ENCODE measurements at places on chromosomes 16 and 17.

GRCh38 chr17:1447052-1447451, 9.0 kb downstream of the CRK start:
- no peak for DNase-seq

GRCh38 chr16:5977329-5977728, 879.7 kb upstream of the EEF2KMT start:
- no peak for DNase-seq

DNA sequence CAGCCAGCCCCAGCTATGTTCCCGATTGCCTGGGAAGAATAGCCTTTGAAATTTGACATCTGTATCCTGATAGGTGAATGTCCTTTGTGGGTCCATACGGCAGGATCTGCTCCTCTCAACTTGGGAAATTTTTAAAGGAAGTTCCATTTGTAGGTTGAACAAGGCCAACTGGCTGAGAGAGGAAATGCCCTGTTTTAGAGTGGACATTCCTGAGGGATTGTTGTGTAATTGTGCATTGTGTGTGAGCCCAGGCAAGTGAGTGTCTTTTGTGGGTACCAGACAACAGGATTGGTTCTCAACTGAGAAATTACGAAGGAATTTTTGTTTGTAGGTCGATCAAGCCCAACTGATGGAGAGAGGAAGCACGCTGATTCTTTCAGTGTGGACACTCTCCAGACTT, 2.6 kb upstream of the CPHXL2 start:
- no peak for DNase-seq

DNA sequence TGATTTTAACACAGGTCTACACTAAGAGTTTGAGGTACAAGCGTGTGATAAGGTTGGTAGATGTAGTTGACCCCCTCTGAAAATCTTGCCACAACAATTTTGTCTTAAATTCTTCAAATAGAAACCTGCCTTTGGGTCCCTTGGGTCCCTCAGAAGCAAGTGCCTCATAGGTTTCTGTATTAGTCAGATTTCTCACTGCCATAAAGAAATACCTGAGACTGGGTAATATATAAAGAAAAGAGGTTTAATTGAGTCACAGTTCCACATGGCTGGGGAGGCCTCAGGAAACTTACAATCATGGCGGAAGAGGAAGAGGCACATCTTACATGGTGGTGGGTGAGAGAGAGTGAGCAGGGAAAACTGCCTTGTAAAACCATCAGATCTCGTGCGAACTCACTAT, 301.2 kb downstream of the MAP2K6 start:
- DNase-seq, result no peak

GRCh38 chr17:15967706-15968399, 22.9 kb downstream of the ADORA2B start:
- DNase-seq, result no peak

DNA sequence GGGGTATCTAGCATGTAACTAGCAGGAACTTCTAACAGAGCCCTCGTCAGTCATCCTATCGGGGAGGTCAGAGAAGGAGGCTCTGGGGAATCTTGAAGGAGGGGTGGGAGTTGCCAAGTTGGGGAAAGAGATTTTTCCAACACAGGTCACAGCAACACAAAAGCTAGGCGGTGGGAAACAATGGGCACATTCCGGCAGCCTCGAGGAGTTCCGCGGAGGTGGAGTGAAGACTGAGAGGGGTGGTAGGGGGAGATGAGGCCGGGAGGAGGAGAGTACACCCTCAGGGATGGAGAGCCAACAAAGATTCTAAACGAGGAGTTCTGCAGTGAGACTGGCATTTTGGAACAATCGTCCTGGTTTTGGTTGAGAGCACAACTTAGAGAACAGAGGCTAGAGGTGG, 13.5 kb upstream of the CALB2 start:
- DNase-seq, result no peak

DNA sequence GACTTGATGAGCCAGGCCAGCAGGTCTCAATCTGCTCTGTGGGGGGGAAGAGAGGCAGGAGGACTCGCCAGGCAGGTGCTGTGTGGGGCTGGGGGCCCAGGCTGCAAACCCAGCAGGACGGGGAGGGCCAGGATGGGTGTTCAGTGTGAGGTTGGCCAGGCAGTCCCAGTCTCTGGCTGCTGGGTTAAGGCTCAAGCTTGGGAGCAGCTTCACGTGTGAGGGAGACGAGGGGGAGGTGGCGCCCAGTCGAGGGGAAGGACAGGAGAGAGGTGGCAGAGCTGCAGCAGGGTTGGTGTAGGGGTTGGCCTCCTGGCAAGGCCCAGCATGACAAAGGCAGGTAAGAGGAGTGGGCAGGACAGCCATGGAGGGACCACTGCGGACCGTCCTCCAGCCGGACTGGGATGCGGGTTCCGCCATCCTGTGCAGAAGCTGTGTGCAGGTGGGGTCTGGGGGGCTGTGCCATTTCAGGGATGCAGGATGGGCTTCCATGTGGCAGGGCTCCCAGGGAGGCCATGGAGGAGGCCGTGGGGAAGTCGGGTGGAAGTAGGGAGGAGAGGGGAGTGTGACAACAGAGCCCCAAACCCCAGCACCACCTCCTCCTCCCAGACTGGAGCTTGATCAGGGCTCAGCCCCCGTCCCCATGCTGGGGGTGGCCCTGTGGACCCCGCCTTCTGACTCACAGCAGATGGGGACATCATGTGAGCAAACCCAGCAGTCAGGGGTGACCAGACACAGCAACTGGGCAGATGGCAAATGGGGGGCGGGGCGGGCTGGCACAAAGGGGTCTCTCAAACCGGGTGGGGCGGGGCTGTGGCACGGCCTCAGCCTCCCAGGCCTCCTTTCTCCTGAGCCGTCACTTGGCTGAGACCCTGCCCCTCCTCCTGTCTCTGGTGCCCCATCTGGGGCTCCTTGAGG, 2.8 kb downstream of the ADGRG1 start:
- DNase-seq, result no peak

GRCh38 chr17:77160875-77161530, 20.2 kb downstream of the SEC14L1 start:
- DNase-seq, result no peak

DNA sequence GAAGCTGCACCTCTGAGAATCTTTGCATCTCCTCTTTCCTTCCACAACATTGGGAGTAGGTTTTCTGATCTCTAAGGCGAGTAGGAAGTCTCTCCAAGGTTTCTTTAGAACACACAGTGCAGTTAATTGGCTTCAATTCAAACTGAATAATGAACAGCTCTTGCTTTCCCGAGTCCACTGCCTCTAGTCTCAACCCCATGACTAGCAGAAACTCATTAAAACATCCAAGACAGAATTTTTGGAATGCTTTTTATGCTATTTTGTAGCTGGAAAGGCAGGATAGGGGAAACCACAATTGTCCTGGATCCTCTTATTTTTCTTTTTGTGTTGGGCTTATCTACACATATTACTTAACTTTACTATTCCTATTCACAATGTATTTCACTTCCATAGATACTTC, 206.6 kb downstream of the CDH8 start:
- no peak for DNase-seq

DNA sequence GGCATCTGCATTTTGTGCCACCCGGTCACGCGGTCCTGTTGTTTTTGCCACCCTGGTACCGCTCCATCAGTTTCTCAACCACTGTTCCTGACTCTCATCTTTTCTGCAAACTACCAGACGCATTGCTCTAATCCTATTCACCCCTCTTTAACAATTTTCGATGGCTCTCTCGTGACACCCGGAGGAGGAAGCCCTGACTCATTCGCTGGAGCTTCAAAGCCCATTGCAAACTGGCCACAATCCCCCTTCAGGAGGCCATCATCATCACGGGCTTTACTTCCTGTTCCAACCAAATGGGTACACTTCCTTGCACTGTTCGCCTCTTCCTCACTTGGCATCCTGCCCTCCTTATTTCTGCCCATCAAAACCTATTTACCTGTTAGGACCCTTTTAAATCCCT, 155.3 kb downstream of the RGS9 start:
- DNase-seq, result no peak

GRCh38 chr17:83090444-83091256, 11.2 kb downstream of the METRNL start:
- no peak for DNase-seq

GRCh38 chr17:10618202-10618635, 38.9 kb downstream of the MYH3 start:
- DNase-seq, result peak; percentile 41

DNA sequence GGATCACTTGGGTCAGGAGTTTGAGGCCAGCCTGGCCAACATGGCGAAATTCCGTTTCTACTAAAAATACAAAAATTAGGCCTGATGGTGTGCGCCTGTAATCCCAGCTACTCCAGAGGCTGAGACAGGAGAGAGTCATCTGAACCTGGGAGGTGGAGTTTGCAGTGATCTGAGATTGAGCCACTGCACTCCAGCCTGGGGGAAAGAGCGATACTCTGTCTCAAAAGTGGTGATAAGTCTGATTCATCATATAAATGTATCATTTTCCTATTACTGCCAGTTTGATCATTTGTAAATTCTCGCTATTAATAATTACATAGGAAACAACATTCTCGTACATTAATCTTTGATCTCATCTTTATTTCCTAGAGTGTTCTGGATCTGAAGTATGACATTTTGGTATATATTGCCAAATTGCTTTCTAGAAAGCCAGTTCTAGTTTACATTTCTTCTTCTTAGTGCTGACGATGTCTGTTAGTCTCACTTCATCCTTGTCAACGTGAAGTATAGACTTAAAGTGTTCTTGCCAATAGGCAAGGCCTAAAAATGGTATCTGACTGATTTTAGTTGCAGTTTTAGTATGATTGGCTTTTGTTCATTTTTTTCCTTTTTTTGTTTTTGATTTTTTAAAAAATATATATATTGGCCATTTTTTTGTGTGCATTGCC, 9.7 kb downstream of the RABEP1 start:
- DNase-seq, result no peak

GRCh38 chr17:1566505-1567199, 4.1 kb upstream of the PITPNA start:
- no peak for DNase-seq

DNA sequence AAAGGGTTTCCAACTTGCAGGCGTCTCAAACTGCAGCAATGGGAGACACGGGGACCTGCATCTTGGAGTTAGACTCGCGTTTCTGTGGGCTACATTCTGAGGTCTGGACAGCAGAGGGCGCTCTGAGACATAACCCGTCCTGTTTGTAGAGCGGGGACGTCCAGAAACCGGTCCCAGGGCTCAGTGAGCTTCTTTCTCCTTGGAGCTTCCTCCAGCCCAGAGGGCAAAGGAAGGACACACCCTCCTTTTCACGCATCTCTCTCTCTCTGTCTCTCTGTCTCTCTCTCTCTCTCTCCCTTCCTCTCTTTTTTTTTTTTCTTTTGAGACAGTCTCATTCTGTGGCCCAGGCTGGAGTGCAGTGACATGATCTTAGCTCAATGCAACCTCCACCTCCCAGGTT, 19.8 kb downstream of the COX4I1 start:
- DNase-seq, result peak; percentile 95

GRCh38 chr16:3854750-3855541, 25.6 kb downstream of the CREBBP start:
- no peak for DNase-seq

- DNase-seq, result no peak
Observed at GRCh38 chr16:79409978-79410377, 190.6 kb downstream of the MAF start.

GRCh38 chr16:427250-427649, 1.8 kb downstream of the RAB11FIP3 start:
- DNase-seq, result no peak

GRCh38 chr17:13044572-13045065, 26.8 kb upstream of the ELAC2 start:
- DNase-seq, result no peak

DNA sequence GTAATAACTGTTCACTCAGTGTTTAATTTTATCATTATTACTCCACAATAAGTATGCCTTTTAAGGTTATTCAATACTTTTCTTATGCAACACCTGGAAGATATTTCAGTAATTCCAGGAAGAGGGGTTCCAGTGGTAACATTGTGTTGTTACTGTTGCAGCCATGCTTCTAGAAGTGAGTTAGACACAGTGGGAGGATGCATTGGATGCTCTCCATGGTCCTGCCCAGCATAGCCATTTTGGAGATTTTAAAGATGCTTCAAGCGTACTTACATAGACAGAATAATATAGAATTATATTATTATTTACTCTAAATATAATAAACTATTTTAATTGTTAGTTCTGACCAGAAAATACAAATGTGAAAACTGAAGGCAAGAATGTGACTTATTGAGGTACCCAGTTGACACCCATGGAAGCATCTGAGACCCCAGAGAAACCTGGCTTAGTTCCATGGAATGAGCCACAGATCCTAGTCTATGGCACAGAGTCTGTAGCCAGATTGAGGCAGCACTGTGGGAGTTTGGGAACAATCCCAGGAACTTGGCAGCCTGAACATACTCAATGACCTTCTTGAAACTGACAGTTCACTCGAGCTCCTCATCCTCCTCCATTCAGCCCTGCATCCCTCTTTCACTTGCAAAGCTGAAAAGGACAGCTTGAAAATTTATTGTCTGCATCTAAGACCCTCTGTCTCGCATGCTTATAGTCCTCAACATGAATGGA, 190.1 kb upstream of the HS3ST4 start:
- DNase-seq, result peak; percentile 20

DNA sequence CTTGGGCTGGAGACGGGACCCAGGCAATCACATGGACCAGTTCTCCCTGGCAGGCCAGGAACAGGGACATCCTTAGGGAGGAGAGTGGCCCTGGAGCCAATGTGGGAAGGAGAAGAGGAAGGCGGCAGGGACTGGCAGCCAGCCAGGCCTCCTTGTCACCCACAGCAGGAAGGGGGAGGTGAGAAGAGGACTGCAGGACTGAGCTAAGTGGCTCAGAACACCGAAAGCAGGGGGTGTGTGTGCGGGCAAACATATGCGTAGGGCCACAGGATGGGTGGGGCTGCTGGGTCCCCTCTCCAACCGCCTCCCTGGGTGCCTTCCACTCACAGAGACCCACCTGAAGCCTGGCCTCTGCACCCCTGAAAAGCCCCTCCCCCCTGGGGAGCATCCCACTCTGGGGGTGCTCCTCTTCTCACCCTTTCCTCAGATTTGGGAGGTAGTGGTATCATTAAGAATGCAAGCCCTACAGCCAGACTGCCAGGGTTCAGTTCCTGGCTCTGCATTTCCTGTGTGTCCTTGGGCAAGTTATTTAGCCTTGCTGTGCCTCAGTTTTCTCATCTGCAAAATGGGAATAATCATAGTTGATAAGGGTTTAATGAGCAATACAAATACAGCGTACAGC, 8.1 kb downstream of the PNMT start:
- DNase-seq, result peak; percentile 92
